Brain pericyte (primary cell): ENCODE measurements at places on chromosomes 1 and 21.

DNA sequence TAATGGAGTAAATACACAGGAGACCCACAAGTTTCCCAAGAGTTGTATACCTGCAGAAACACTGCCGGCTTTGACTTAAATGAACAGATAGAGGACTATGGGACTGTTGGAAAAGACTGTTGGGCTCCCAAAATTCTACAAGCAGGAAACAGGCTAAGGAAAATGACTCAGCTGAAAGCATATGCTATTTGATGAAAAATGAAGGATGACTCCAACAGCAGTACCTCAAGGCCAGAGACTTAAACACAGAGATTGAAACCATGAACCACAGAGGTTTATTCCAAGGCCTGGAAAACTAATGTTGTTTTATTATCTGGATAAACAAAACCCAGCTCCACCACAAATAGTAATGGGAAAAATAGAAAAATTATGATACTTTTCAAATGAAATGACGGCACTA is 187.7 kb downstream of the TNFSF18 start:
- DNase-seq = no peak

GRCh38 chr1:1058921-1059493 is 15.1 kb downstream of the RNF223 start:
- DNase-seq = no peak

DNA sequence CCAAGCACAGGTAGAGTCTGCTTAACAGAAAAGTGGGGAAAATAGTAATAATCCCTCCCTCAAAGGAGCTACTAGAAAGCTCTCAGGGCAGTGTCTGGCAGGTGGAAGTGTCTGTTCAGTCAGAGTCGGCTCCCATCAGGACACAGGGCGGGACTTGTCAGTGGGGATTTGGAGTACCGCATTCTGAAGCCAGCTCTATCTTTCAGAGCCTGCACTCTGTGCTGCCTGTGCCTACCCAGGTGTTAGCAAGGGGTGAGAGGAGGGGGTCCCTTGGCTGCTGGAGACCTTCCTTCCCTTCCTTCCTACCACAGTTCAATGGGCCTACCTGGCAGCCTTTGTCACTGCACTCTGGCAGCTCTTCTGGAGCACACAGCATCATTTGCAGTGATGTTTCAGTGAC is 615.5 kb downstream of the AJAP1 start:
- no peak for DNase-seq

DNA sequence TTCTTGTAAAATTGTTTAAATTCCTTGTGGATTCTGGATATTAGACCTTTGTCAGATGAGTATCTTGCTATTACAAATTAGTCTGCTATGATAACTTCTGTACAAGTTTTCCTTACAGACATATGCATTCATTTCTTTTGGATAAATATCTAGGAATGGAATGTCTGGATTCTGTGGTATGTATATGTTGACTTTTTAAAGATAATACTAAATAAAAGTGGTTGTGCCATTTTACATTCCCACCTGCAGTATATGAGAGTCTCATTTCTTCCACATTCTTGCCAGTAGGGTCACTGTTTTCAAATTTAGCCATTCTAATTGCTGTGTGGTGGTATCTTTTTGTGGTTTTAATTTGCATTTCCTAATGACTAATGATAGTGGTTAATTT is 53.9 kb downstream of the SYDE2 start:
- DNase-seq = no peak

GRCh38 chr1:1303736-1304135 is 4.0 kb downstream of the ACAP3 start:
- no peak for DNase-seq

DNA sequence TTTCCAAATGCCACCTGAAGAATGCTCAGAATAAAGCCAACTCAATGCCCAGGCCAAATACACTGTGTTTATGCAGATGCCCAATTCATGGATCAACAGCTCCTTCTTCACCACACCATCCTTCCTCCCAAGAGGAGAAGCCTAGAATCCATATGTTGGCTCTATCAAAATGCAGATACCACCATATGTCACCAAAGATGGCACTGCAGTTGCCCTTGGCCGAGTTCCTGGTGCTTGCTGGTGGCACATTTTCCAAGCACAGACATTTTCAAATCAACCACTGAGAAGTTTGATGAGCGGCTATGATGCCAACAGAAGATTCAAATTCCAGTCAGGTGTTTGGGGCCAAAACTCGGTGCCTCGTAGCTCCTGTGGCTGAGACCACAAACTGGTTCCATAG is 430.3 kb downstream of the AJAP1 start:
- DNase-seq = no peak

- DNase-seq = no peak
Observed at GRCh38 chr1:93844262-93845045, 34.6 kb downstream of the DNTTIP2 start.

- no peak for DNase-seq
Observed at GRCh38 chr1:3779265-3779911, 6.8 kb downstream of the SMIM1 start.

GRCh38 chr1:184469396-184469795 is 82.6 kb downstream of the C1orf21 start:
- no peak for DNase-seq

DNA sequence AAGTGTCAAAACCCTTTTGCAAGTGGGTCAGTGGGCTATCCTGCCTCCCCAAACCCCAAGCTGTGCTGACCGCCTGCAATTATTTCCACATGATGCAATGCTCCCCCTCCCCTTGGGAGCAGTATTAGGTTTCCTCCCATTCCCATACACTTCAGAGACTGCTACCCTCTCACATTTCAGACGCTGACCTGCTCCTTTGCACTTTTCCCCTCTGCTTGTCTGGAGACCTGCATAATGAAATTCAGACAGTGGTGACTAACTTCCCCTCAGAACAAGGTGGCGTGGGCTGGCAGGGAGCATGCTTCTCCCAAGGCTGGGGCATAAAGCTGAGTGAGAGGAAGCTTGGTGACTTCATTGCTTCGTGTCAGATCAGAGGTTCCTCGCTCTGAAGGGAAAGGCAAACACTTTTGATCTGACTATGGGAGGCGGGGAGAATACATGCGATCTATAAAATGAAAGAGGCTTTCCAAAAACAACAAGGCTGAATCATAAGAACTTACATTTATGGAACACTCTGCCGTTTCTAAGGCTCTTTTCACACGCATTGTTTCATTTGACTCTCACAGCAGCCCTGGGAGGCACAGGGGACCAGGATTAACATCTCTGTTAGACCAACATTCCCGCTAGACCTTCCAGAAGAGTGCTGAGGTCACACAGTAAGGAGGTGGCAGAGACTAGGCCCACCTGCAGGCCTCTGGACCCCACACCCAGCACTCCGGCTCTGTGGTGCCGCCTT is 27.5 kb upstream of the ROR1 start:
- peak; percentile 91 for DNase-seq

- no peak for DNase-seq
Observed at GRCh38 chr1:233394860-233395717, 67.6 kb downstream of the MAP3K21 start.

GRCh38 chr1:177891809-177892208 is 78.0 kb downstream of the SEC16B start:
- DNase-seq = no peak

DNA sequence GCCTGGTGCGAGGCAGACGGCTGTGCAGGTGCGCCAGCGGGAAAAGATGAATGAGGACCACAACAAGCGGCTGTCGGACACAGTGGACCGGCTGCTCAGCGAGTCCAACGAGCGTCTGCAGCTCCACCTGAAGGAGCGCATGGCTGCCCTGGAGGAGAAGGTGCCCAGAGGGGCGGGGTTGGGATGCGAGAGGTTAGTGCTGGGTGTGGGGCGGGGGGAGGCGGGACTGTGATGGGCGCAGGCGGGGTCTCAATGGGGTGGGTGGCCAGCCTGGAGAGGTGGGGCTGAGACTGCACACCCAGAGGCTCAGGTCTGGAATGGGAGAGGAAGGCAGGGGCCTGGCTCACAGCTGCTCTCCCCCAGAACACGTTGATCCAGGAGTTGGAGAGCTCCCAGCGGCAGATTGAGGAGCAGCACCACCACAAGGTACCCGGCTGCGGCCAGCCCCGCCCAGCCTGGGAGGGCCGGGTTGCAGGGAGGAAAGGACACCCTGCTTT is 22.3 kb downstream of the PPFIA4 start:
- no peak for DNase-seq

DNA sequence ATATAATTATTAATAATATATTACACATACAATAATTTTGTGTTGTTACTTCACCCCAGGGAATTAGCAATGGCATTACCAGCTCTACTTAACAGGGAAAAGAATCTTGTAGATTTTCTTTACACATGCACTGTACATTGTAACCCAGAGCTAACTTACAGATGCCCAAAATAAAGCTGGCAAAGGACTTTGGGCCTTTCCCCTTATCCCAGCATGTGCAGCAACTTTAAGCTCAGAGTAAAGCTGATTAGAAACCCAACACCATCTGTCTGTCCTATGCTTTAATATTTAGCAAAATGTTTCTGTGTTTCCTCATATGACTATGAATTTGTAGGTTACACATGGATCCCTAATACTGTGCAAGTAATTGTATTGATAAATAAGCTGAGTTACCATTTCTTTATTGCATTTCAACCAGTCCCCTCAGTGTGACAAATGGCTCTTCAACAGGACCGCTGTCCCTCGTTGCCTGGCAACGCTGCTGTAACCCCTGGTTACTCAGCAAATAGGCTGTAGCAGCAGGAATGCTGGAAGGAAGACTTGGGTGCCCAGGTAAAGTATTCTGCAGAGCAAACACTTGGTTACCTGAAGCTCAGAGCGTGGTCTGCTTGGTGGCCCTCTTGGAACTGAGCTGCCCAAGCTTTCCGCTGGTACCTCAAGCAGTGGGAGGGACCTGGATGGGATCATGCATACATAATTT is at the start of gene USH2A:
Gene USH2A, minus strand, starts transcription at position 628 of the 700 bp plus-strand sequence. CDS start 1,112 bp downstream, outside the sequence.
- DNase-seq = no peak

- peak; percentile 34 for DNase-seq
Observed at GRCh38 chr1:244163861-244164510, 112.9 kb downstream of the ZBTB18 start.

GRCh38 chr1:85504417-85504816 is 39.5 kb upstream of the DDAH1 start:
- no peak for DNase-seq

DNA sequence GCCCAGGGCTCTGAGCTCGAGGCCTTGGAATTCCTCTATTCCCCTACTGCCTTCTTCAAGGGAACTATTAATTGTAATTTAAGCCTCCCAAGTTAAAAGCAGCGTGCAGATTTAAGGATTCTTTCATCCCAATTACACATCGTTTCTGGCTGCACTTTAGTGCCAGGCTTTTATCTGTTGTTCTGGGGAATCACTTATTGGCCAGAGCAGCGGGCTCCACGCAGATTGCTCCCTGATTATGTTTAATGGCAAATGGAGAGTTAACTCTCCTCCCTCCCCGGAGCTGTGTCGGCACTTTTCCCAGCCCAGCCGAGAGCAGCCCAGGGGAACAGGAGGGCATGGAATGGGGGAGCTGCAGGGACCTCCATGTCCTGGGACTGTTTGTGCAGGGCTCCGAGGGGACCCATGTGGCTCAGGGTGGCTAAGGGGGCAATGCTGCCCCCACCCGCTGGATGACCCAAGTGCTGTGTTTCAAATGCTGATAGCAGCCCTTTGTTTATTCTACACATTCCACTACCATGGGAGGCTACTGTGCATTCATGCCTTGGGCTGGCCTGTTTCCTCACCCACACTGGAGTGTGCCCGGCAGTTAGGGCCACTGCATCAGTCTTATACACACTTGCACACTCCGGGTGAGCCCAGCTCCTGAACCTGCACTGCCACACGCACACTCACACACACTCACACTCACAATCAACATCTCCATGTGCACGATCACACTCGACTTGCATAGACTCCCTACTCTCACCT is 93.3 kb upstream of the POU3F1 start:
- no peak for DNase-seq

- DNase-seq = no peak
Observed at GRCh38 chr1:12052008-12052573, 11.0 kb upstream of the TNFRSF8 start.

- no peak for DNase-seq
Observed at GRCh38 chr1:210857146-210857663, 276.7 kb downstream of the KCNH1 start.

DNA sequence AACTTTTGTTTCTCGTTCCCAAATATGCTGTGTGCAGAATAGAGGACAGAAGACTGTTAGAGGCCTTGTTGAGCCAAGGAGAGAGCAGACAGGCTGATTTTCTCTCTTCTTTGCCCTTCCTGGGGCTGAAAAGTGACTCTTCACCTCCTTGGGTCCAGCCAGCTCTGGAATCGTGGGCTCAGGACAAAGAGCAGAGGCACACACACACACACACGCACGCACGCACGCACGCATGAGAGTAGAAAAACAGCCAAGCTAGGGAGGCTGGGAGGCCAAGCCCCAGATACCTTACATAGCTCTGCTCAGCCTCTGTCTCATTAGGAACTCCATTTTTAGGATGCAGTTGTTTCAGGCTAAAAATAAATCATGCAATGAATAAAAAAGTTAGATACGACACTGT is at the start of gene CASQ2:
Gene CASQ2, minus strand, starts transcription at position 166 of the 400 bp plus-strand sequence. CDS start 173 bp downstream, outside the sequence.
- no peak for DNase-seq

GRCh38 chr1:239858057-239858456 is 233.6 kb upstream of the FMN2 start:
- DNase-seq = no peak

DNA sequence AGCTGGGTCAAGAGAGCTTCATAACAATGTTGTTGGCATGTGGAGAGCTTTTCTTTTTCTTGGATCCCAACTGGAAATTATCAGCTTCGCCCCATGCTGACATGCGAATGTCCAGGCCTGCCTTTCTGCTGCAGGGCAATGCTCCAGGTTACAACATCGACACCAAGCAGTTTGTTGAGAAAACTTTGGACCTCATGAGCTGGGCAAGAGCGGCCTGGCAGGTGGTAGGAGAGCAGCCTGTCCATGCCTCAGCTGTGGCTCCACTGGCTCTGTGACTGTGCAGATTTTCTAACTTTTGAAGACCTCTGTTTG is 41.4 kb downstream of the MTARC1 start:
- peak; percentile 41 for DNase-seq

GRCh38 chr1:21175670-21176581 is 771 bp downstream of the EIF4G3 start:
- DNase-seq = no peak

DNA sequence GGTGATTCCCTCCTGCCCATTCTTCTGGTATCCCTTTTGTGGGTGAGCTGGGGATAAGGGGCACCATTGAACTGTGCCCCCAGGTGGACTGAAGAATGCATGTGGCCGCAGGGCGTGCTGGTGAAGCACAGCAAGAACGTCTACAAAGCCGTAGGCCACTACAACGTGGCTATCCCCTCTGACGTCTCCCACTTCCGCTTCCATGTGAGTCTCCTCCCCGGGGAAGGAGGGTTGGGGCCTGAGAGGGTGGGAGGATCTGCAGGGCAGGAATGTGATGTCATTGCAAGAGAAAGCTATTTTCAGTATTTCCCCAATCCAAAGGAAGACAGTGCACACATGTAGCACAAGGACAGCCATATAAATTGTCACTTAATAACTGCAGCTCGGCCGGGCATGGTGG is 7.5 kb upstream of the KPNA6 start:
- no peak for DNase-seq
